ENCODE measurements at places on chromosomes 11 and 22.

GRCh38 chr11:19625438-19625837, 87.2 kb upstream of the NAV2 start:
- peak; percentile 35 for DNase-seq

DNA sequence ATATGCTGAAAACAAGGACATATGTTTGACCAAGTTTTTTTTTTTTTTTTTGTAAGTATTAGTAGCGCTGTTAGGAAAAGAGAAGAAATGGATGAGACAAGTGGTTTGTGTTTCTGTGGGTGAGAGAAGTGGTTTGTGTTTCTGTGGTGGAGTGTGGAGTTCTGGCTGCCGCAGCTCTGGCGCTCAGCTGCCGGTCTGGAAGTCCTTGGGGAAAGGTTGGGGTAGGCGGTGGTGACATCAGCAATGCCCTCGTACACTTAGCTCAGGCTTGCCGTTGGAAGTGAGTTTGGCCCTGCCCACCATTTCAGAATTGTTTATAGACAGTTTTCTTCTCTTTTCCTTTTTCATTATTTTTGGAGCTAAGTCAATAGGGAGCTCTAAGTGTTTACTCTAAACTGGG, 116.6 kb downstream of the TBC1D22A start:
- DNase-seq = no peak

- peak; percentile 80 for DNase-seq
Observed at GRCh38 chr11:79400717-79401330, 40.0 kb downstream of the TENM4 start.

DNA sequence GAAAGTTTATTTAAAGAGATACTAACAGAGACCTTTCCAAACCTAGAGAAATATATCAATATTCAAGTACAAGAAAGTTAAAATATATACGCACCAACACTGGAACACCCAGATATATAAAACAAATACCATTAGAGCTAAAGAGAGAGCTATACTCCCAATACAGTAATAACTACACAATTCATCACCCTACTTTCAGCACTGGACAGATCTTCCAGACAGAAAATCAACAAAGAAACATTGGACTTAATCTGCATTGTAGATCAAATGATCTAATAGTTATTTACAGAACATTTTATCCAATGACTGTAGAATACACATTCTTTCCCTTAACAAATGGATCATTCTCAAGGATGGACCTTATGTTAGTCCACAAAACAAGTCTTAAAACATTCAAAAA, 311.9 kb downstream of the METTL15 start:
- DNase-seq = no peak

- DNase-seq = no peak
Observed at GRCh38 chr11:96055706-96056387, 131.9 kb upstream of the MTMR2 start.

DNA sequence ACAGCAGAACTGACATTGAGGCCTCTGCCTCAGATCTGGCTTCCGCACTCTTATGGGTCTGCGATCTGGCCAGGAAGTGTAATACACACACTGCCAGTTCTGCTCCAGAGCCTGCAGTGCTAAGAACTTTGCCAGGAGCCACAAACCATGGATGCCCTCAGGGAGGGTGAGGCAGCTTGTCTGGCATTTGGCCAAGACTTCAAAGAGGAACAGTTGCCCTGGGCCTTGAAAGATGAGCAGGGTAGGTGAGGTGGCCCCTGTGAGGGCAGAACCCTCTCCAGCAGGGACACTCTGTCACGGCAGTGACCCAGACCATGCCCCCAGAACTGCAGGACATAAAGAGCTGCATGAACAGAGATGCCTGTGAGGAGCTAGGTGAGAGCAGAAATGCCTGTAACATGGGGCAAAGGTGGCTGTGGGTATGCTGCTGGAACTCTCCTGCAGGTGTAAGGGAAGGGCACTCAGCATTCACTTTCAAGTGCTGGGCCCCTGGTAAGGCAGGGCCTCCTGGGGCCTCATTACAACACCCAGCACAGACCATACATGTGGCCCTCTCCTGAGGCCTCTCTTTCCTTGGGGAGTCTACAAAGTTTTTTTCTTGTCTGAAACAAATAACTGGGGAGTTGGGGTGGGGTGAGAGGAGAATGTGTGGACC, 47.3 kb downstream of the NEU3 start:
- peak; percentile 64 for DNase-seq

DNA sequence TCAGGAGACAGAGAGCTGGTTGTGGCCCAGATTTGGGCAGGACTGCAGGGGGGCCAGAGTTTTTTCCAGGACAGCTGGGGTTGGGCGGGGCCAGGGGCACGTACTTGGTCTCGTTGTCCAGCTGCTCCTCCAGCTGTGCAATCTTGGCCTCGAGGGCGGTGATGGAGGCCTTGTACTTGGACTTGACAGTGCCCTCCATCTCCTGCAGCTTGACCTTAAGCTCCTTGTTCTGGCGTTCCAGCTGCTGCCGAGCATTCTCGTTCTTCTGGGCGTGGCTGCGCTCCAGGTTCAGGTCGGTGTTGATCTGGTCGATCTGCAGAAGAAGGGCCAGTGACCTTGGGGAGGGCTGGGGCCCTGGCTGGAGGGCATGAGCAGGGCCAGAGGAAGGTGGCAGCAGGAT, 32.1 kb downstream of the APOL1 start:
- no peak for DNase-seq

GRCh38 chr22:38172832-38173640, 8.6 kb downstream of the PLA2G6 start:
- peak; percentile 10 for DNase-seq

DNA sequence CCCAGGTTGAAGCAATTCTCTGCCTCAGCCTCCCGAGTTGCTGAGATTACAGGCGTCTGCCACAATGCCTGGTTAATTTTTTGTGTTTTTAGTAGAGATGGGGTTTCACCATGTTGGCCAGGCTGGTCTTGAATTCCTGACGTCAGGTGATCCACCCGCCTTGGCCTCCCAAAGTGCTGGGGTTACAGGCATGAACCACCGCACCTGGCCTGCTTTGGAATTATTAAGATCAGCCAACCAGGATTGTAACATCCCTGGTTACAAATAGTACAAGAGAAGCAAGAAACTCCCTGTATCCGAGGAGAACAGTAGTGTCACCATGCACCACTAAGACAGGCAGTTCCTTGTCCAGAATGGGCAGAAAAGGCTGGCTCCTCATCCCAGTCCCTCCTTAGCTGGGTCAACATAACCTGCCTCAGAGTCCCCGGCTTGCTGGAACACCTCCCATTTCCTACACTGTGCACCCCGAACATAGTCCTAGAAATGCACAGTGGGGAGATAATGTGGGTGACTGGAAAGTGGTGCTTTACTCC, 77.2 kb upstream of the INCENP start:
- DNase-seq = no peak

DNA sequence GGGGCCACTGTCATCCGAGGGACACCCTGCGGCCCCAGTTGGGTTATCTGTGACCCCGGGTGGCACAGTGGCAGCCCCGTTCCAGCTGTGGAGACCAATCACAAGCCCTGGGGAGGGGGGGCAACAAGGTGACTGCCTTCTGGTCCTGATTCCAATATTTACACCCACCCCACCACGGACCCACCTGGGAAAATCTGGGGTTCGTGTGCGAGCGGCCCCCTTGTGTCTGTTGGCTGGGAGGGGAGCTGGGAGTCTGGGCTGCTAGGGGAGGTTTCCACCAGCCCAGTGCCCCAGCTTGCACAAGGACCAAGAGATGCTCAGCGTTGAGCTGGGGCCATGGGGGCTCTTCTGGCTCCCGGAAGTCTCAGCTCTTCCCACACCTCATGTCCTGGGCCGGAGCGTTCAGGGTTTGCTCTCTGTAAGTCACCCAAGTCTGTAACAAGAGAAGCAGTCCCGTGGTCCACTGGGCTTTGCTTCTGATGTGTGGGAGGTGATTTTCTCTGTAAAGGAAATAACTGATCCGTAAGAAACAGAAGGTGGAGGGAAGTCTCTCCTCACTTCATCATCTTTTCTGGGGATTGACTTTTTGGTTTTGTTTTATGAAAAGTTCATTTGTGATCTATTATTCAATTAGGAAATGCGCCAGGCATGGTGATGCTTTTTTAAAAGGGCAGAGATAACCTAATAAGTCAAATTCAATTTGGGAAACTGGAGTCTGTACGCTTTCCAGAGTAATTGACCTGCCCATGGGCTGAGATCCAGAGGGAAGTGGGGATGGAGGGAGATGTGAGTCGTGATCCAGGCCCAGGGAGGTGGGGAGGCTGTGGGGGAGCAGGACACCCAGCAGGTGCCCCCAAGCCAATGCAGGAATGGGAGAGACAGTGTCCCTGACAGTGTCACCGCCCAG, 22.4 kb upstream of the GAL start:
- no peak for DNase-seq

DNA sequence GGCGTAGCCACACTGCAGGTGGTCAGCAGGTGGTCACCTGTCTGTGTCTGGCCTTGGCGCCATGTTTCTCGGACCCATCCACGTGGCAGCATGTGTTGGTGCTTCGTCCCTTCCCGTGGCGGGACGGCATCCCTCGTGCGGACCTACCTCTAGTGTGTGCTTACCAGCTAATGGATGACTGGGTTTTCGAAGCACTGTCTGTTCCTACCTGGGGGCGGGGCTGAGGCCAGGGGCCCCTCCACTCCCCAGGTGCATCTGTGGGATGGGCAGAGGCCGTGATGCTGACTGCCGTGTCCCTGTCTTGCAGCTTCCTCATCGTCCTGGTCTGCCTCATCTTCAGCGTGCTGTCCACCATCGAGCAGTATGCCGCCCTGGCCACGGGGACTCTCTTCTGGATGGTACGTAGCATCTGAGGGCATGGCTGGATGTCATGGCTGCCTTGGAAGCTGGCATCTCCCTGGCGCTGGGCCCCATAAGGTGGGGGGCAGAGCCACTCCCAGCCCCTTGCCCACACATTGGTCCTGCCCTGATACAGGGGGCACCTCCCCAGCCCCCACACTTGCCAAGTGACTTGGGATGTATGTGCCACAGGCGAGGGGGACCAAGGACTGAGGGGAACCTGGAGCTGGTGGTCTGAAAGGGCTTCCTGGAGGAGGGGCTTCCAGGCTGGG, 82.9 kb downstream of the KCNQ1 start:
- DNase-seq = no peak

DNA sequence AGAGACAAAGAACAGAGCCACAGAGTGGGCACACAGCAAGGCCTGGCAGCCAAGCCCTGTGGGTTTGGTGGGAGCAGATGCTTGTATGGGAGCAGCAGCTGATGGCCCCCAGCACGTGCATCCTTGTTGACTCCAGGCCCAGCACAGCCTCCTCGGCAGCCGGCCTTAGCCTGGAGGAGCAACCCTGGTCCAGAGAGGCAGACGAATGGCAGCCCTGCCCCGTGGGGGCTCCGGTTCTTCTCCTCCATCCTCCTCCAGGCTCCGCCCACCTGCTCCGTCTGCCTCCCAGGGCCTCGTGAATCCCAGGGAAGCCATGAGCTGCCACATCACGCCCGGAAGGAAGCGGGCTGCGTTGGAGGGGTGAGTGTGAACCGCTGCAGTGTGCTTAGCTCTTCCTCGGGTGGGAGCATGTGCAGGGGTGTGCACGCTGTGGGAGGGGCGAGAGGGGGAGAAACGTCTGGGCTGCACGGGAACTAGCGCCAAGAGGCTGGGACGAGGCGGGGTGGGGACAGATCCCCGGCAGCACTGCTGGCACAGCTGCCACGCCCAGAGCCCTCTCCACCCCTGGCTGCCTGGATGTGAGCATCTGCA, 36.3 kb upstream of the JAM3 start:
- DNase-seq = no peak

DNA sequence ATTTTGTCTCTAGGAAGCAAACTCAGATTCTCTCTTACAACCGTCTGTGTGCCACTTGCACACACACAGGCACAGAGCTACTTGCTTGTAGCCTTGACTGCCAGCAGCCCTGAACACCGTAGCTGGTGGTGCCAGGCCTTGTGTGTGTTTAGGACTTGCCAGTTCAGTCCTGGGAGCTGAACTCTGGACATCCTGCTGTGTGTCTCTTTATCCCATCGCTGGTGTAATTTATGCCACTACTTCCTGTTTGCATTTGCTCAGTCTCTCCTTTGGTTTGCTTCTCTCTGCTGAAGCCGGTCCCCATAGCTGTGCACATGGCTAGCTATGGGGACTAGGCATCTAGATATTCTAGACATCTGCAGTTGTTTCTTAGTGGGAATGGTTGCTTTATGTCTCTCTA, 24.0 kb downstream of the MARK2 start:
- DNase-seq = no peak

GRCh38 chr11:85517272-85517671, 109.9 kb downstream of the DLG2 start:
- peak; percentile 92 for DNase-seq

GRCh38 chr11:8292351-8292750, 28.7 kb upstream of the LMO1 start:
- no peak for DNase-seq

- DNase-seq = no peak
Observed at GRCh38 chr11:111209543-111210355, 35.8 kb upstream of the POU2AF2 start.

DNA sequence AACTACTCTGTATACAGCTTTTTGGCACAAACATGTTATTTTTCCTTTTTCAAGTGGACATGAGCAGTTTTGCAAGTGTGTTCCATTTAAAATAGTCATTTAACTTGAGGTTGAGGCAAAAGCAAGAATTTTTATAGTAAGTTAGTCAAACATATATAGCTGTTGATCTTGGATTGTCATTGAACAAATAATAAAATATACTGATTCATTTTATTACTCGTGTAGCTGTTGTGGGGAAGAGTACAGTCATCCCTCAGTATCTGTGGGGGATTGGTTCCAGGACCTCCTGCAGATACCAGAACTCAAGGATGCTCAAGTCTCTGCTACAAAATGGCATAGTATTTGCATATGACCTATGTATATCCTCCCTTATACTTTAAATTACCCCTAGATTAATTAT, 45.3 kb downstream of the EXT2 start:
- DNase-seq = no peak

DNA sequence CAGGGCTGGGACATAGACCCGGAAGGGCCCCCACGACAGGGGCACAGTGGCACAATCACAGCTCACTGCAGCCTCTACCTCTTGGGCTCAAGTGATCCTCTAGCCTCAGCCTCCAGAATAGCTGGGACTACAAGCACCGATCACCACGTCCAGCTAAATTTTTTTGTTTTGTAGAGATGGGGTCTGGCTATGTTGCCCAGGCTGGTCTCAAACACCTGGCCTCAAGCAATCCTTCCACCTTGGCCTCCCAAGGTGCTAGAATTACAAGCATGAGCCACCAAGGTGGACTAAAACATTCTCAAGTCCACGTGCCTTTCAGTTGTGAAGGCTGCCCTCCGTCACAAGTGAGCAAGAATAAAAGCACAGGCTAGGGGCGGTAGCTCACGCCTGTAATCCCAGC, 10.1 kb upstream of the COMT start:
- DNase-seq = no peak

DNA sequence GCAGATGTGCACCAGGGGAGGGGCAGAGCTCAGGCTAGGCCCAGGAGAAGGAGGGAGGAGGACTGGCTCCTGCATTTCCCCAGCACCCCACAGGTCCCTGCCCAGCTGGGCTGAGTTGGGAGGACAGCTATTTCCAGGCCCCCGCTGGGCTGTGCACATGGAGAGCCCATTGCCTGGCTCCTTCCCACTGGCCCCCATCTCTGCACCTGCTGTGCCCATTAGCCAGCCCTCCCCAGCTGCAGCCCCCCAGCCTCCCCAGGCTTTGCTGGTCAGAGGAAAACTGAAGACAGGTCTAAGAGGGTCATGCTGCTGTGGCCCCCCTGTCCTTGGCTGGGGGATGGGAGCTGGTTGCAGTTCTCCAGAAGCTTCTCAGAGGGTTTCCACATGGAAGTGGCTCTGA, 81.8 kb upstream of the SHANK2 start:
- DNase-seq = no peak

- no peak for DNase-seq
Observed at GRCh38 chr11:124863137-124863825, 2.0 kb upstream of the ROBO3 start.

Measured in OCI-M1 (cell line).